ENCODE measurements at places on chromosomes 7 and 10.

DNA sequence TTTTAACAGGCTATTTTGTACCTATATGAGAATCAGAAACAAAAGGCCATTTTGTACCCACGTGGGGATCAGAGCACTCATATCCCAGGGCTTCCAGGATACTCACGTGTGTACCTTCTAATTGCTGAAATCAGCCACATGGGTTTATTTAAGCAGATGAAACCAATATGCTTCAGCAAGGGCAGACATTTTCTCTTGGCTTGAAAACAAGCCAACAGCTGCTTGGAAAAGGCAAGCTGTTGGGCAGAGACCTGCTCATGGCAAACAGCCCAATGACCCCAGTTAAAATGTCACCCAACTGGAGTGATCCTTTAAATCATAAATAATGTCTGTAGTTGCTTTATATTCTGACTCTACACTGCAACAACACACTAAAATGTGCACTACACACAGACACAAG is 26.5 kb upstream of the TOMM7 start:
- DNase-seq: no peak

DNA sequence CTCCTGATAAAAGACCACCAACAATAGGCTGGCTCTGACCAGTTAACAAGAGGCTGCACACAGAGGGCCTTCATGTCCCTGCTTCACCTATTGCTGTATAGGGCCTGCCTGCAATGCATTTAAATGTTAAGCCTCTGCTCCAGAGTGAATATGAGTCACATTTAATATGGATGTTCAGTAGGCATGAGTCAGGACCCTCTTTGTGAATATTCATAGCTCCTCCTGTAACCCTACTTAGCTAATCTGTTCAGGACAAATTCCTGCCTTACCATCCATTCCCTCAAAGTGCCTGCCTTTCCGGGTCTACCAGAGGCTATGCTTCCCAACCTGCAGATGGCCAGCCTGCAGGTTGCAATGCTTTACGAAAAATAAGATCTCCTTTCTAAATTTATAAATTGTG is 32.5 kb downstream of the ARHGAP22 start:
- DNase-seq: no peak

- no peak for DNase-seq
Observed at GRCh38 chr10:113982296-113982695, 61.4 kb upstream of the ADRB1 start.

DNA sequence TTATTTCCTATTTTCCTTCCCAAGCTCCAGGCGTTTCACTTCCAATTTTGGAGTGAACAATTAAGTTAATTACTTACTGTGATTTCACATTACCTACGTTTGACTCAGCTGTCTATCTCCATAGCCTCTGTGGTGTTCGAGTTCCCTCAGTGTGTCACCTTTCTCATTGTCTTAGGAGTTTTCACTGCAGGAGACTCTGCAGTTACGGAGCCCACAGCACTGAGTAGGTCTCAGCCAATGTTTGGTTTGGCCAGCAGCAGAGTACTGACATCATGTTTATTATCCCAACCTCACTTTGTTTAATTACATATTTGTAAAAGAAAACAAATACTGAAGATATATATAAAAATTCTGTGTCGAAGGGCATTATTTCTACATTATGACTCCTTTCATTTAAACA is 1123.9 kb downstream of the CNTNAP2 start:
- DNase-seq: no peak

- DNase-seq: no peak
Observed at GRCh38 chr7:4713183-4713784, 31.2 kb downstream of the FOXK1 start.

- DNase-seq: no peak
Observed at GRCh38 chr7:156954941-156955340, 5.4 kb downstream of the NOM1 start.
